DND-41 (cell line): ENCODE measurements at places on chromosomes 2 and 18.

DNA sequence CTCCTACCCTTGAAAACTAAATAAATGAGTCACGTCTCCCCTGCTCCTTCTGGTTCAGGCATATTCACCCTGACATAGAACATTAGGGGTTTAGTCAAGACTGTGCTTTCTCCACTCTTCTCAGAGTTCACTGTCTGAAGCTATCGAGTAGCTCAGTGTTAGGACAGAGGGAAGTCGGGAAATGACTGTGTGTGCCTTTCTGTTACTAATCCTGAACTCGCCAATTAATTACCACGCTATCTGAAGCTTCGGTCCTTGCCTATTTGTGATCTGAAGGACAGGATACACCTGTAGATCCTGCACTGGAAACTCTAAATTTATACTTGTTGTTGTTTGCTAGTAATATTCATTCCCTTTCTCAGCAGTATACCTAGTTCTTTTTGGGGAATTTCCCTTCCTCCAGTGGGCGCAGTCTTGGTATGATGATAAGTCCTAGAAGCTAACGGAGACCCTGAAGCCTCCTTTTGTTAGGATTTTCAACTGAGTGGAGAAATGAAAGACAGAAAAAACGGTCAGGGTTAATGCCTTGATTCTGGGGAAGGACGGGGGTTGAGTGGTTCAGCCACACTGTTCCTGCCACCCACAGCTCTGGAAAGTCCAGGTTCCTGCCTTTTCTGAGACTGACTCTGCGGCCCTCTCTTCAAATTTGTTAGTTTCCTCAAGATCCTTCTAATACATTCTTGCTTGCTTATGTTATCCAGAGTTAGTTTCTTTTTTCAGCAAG is 218.0 kb downstream of the DLGAP1 start:
- DNase-seq: no peak

GRCh38 chr2:15811367-15811766 is 129.0 kb upstream of the MYCN start:
- DNase-seq: no peak

DNA sequence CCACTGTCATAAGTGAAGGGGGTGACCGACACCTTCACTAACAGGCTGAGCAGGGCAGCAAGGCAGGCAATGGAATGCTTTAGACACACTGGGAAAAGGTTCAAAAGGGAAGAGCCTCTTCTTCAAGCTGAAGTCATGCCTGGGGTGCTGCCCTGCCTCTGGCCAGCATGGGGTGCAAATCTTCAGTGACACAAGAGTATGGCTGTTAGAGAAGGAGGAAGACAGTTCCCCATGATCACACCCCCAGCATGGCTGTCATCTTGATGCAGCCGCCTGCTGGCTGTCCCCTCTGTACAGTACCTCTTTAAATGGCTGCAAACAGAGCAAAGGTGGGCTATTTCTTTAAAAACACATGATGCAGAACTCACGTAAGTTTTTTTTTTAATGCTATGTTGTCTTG is 71.9 kb downstream of the INPP4A start:
- DNase-seq: no peak

DNA sequence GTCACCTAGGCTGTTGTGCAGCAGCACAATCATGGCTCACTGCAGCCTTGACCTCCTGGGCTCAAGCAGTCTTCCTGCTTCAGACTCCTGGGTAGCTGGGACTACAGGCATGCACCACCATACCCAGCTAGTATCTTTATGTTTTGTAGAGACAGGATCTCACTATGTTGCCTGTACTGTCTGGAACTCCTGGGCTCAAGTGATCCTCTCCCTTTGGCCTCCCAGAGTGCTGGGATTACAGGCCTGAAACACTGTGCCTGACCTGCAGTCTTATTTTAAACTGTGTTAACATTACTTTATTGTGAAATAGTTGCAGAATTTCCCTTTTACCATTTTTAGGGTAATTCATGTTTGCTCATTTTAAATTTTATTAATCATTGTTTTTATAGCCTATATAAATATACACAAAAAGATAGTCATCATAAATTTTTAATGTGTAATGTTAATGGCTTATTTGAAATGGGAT is 24.6 kb downstream of the EML4 start:
- DNase-seq: no peak

GRCh38 chr2:107263628-107264027 is 377.7 kb upstream of the ST6GAL2 start:
- no peak for DNase-seq

DNA sequence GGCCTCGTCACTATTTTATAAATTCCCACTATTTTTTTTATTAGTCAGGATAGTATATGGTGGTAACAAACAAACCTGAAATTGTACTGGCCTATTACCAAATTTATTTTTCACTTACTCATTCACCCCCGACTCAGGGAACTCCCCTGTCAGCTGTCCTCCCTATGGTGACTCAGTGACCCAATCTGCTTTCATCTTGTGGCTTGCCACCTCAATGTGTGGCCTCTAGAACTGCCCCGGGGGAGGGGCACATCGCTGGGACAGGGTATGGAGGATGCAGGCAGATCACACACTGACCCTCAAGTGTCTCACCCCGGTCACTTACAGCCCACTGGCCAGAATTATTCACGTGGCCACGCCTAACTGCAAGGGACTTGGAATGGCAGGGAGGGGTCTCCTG is 71.6 kb downstream of the ACTR2 start:
- DNase-seq: no peak

DNA sequence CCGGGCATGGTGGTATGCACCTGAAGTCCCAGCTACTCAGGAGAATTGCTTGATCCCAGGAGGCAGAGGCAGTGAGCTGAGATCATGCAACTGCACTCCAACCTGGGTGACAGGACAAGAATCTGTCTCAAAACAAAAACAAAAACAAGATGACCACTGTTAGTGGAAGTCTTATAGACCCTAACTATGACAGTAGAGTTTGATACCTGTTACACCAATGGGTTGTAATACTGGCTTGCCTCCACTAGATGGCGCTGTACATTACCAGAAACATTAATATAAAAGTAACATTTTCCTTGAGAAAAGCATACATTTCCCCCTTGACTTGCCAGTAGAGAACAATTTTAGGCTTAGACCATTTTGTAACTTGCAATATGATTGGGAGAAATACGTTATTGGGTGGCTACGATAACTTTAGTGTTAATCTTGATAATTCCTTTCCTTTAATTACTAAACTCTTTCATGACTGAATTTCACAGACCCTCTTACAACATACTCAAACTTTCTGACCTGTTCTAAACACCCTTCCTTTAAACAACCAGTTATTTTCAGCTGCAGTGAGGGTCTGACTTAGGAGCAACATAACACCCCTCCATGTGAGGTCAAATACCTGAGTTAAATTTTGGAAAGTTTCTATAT is 19.5 kb downstream of the SLC25A52 start:
- peak; percentile 51 for DNase-seq

GRCh38 chr2:118148133-118148532 is 59.9 kb downstream of the INSIG2 start:
- DNase-seq: no peak

DNA sequence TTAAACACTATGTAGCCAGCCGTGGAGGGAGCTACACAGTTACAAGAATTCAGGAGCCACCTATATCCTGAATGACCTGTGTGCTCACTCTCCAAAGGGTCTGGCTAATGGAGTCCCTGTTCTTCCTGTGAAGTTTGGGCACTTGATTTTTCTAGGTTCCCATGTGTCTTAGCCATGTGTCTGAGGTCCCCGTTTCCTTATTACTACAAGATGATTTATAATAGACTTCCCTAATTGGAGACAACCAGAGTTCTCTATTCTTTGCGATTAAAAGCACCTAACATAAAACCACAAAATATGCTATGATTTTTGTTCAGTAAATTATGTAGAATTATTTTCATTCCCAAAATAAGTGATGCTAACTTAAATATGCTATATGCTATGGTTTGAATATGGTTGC is 83.4 kb downstream of the PDK1 start:
- no peak for DNase-seq

DNA sequence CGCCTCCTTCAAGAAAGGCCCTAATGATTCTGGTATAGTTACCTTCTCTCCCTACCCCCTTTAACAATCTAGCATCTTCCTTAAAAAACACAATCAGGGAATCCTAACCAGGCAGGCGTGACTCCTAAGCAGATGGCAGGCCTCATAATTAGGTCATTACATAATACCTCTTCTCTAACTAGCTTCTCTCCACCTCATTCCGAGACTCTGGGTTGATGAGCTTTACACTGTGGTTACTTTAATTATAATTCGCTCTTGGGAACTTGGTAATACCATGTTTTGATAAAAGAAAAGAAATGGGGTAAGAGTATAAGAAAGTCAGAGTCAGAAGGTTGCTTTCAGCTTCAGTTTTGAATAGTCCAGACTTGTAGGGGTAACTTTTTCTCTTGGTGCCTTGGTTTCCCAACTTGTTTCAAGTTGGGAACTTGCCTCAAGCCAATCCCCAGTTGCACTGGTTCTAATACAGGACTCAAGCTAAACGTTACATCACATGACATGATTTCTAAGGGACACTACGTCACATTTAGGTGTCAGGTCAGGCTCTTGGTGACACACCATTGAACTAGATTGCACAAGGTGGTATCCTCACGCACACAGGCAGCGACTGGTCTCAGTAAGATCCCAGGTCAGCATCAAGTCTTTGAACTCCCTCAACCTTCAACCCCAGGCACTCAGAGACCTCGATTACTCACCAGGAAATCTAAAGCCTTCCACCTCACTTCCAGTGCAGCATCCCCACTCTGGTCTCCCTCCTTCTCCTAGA is 59.2 kb downstream of the AAK1 start:
- DNase-seq: no peak

DNA sequence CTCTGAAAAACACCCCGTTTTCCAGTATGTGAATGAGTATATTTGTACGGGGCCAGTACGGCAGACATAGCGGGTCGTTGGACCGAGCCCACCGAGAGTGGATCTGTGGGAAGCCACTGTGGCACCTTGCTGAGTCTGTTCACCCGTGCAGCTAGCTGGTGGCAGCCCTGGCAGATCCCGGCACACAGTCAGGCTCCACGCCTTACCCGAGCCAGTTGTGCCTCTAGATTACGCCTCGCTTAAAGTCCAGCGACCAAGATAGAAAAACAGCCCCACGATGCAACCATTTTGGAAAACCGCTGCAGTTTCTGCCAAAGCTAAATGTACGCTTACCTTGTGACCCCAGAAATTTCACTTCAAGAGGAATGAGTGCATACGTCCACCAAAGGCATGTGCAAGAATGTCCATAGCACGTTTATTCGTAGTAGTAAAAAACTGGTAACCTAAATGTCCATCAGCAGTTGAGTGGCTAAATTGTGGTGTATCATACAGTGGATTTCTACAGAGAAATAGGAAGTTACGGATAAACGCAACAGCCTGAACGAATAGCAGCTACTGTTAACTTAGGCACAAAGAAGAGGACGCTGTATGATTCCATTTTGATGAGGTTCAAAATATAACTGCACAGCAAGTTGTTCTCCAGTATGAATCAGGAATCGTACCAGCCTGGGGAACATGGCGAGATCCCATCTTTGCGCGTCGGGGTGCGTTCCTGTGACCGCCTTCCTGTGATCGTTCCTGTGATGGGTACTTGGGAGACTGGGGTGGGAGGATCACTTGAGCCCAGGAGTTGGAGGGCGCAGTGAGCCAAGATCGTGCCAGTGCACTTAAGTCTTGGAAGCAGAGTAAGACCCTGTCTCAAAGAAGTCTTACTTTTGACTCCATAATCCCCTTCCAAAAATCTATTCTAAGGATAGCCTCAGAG is 688 bp upstream of the WDR33 start:
- no peak for DNase-seq

GRCh38 chr2:120472891-120473309 is 127.0 kb downstream of the INHBB start:
- no peak for DNase-seq

- DNase-seq: no peak
These were observed 37.6 kb downstream of the GPR45 start for GRCh38 chr2:105279126-105279525.

DNA sequence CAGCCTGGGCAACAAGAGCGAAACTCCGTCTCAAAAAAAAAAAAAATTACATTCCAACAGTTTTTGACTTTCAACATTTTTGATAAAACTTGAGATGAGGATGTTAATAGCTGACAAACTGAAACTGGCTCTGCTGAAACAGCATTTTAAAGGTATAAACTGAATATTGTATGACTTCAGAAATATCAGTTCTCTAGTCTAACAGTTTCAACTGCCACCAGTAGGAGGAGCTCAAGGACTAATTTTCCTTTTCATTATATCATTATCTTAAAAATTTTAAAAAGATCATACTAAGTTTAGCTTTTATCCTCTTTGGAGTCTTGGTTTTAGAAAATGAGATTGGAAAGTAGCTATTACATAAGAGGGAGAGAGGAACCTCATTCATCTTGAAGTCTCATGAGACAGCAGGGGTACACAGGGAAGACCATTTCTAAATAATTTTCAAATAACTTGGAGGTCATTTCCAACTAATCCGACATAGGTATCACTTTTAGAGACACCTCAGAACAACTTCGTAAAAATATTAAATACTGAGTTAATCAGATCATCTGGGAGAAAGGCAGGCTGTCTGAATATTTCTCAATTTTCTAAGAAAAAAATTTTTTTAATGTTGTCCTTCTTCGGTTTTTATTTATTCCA is 37.6 kb upstream of the MCM6 start:
- DNase-seq: peak; percentile 36

DNA sequence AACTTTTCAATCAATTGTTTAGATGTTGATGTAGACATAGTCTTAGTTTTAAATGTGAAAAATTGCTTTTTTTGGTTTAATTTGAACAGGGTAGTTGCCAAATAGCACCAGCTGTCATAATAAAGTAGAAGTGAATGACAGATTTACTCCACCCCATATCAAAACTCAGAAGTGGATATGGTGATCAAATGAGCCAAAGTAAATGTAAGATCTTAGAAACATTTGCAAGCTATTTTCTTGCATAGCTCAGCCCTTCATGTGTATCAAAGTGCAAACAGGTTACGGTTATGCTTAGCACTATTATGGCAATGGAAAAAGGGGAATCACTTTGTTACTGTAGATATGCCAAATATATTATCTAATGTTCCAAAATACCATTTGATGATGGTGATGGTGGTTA is 540.9 kb upstream of the NRP2 start:
- DNase-seq: no peak

DNA sequence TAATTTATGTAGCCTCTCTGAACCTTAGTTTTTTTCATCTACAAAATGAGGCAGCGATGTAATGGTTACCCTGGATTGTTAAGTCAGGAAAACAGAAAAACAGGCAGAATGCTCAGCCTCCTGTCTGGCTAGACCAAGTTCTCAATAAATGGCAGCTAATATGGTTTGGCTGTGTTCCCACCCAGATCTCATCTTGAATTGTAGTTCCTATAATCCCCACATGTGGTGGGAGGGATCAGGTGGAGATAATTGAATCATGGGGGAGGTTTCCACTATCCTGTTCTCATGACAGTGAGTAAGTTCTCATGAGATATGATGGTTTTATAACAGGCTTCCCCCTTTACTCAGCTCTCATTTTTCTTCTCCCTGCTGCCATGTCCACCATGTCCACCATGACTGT is 220.0 kb downstream of the CMPK2 start:
- no peak for DNase-seq

DNA sequence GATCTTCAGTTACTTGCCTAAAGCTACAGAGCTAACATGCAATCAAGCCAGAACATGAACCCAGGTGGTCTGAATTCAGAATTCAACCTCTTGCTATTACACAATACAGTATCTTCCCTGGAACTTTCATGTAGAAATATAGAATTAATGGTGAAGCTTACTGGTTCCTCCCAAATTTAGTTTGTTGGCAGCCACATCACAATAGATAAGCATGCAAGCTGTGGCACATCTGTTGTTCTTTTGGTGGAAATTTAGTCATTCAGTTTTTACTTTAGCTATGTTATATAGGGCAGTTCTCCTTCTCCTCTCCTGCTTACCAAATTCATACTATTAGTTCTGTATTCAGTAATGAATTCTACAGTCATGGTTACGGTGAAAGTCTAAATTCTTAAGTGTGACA is 101.0 kb upstream of the RNF152 start:
- DNase-seq: no peak
